Left ventricle myocardium inferior (tissue), 1 donor: ENCODE measurements at places on chromosomes 7 and 10. TPM values are rescaled to one million over a fixed set of nuclear protein-coding genes. Genes with fewer than 3 reads are reported as not detected.

The HOXA3 gene
- not detected for total RNA-seq

The TMEM176A gene
- 18.5 TPM for total RNA-seq

The GIMAP6 gene
- 24.3 TPM for total RNA-seq

The ADIRF gene
- 41.1 TPM for total RNA-seq

The PRSS37 gene
- not detected for total RNA-seq

The TMEM213 gene
- total RNA-seq, result not detected

The CARD11 gene
- 0.16 TPM for total RNA-seq

The ATOH7 gene
- not detected for total RNA-seq

The EEPD1 gene
- total RNA-seq, result 7.1 TPM

The ADAM8 gene
- 1.4 TPM for total RNA-seq

The CYP3A4 gene
- total RNA-seq, result not detected

The LIPA gene
- 12.8 TPM for total RNA-seq

The PRKG1 gene
- 38.9 TPM for total RNA-seq

The ITIH5 gene
- 10.8 TPM for total RNA-seq

The DENND2A gene
- total RNA-seq, result 10.8 TPM

The GIMAP7 gene
- 16.8 TPM for total RNA-seq

The ANKMY2 gene
- 28.9 TPM for total RNA-seq

The FAM25C gene
- total RNA-seq, result not detected

The KAZALD1 gene
- total RNA-seq, result 5.1 TPM

The KCND2 gene
- total RNA-seq, result not detected

The LRRN3 gene
- 7.4 TPM for total RNA-seq

The NRCAM gene
- 0.14 TPM for total RNA-seq

The MEPCE gene
- 23.6 TPM for total RNA-seq

The AKR1C4 gene
- not detected for total RNA-seq

The MSMB gene
- total RNA-seq, result not detected

The PON3 gene
- 0.69 TPM for total RNA-seq

The SLC18A2 gene
- total RNA-seq, result 0.05 TPM

The CDC123 gene
- total RNA-seq, result 41.8 TPM

The MKX gene
- 0.22 TPM for total RNA-seq

The TFEC gene
- total RNA-seq, result 1.7 TPM

The GJD4 gene
- total RNA-seq, result not detected

The NUTM2E gene
- not detected for total RNA-seq

The NUDCD3 gene
- 107 TPM for total RNA-seq
